ENCODE measurements at places on chromosomes 11 and 22. TPM values are rescaled to one million over a fixed set of nuclear protein-coding genes. Genes with fewer than 3 reads are reported as not detected.

- H3K27me3 ChIP-seq: no peaks in the 10 kb centered on the region
- H3K36me3 ChIP-seq: no peaks in the 10 kb centered on the region
- H3K4me3 ChIP-seq: no peak overlapping the region
- H3K27ac ChIP-seq: no peak overlapping the region
- DNase-seq: no peak
- peaks cover 15% of the 10 kb centered on the region for H3K4me1 ChIP-seq
These were observed 172.6 kb downstream of the ST3GAL4 start for GRCh38 chr11:126528075-126528474.

OSBP2 gene
- 6.8 TPM for total RNA-seq

- H3K4me3 ChIP-seq: no peak overlapping the region
- H3K27ac ChIP-seq: no peak overlapping the region
- no peaks in the 10 kb centered on the region for H3K36me3 ChIP-seq
- H3K4me1 ChIP-seq: no peaks in the 10 kb centered on the region
These were observed 22.7 kb downstream of the NCAM1 start for GRCh38 chr11:112983887-112984286.

- H3K27me3 ChIP-seq: no peaks in the 10 kb centered on the region
- H3K27ac ChIP-seq: no peak overlapping the region
- no peak overlapping the region for H3K4me3 ChIP-seq
- no peak for DNase-seq
These were observed 10.2 kb downstream of the PACS1 start for GRCh38 chr11:66080055-66080817.

DNA sequence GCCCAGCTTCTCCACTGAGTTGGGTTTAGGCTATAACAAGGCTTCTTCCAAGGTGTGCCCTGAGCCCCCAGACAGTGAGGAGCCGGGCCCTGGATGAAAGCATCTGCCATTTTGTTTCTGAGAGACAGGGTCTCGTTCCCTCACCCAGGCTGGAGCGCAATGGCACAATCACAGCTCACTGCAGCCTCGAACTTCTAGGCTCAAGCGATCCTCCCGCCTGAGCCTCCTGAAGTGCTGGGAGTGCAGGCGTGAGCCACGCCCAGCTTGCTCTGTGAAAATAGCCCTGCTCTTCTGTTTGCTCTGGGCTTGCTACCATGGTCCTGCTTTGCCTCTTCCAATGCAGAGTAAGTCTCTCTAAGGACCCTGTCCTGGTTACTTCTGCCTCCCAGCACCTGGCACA lies 6.7 kb downstream of the DENND6B start:
- H3K4me1 ChIP-seq: no peaks in the 10 kb centered on the region
- H3K36me3 ChIP-seq: no peaks in the 10 kb centered on the region
- no peaks in the 10 kb centered on the region for H3K27me3 ChIP-seq
- no peak overlapping the region for H3K27ac ChIP-seq

DNA sequence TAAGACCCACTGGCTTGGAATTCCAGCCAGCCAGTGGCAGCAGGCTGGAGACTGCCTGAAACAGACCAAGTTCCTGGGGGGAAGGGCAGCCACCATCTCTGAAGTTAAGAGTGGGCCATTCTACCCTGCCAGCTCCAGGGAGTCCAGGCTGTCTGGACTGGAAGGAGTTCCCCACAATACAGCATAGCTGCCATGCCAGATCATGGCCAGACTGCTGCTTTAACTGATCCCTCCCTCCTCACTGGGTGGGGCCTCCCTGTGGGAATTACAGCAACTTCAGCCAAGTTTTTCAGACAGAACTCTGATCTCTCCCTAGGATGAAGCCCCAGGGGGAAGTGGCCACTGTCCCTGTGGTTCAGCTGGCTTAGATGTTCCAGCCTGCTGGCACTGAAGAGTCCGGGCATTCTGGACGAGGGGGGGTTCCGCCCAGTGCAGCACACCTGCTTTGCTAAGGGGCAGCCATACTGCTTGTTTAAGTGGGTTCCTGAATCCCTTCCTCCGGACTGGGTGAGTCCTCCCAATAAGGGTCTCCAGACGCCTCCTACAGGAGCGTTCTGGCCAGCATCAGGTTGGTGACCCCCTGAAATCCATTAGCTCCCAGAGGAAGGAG lies 455.4 kb downstream of the DLG2 start:
- no peak overlapping the region for H3K4me3 ChIP-seq
- H3K27ac ChIP-seq: no peak overlapping the region
- H3K36me3 ChIP-seq: no peaks in the 10 kb centered on the region
- DNase-seq: no peak

All from endodermal cell (in vitro differentiated cells).